Natural killer cell treated with Interleukin-12 subunit alpha and Interleukin-12 subunit beta and Interleukin-15 and Interleukin-18, amount 100 ng/mL, for 72 hours (primary cell): ENCODE measurements at places on chromosomes 16 and 17. TPM values are rescaled to one million over a fixed set of nuclear protein-coding genes. Genes with fewer than 3 reads are reported as not detected.
A peak's percentile ranks its signal among the peaks of the same experiment; 100 is the strongest.

Gene ZNF174
- total RNA-seq, result 9.2 TPM

Gene DHX8
- 54.2 TPM for total RNA-seq

- peak overlapping the region; percentile 84 for H3K4me3 ChIP-seq
- H3K27me3 ChIP-seq, result no peaks in the 10 kb centered on the region
- DNase-seq, result peak; percentile 79
- H3K27ac ChIP-seq, result peak overlapping the region; percentile 98
These were observed 27.8 kb downstream of the CASKIN2 start for GRCh38 chr17:75487351-75488070.

DNA sequence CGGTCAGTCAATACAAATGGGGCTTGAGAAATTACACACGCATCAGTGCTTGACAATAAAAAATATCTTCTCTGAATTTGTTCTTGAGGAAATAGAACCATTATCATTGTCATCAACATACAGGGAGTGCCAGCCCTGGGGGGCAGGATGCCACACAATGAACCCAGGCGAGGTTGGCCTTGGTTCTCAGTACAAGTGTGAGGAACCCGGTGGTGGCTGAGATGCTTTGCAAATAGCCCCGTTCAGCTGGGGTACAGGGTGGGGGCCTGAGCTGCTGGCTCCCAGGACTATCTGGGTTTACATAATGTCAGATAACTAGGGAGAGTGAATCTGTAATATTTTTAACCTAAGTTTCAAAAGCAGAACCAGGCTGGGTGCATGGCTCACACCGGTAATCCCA lies 112.8 kb upstream of the CDC42EP4 start:
- no peak overlapping the region for H3K4me3 ChIP-seq
- no peak for DNase-seq
- no peak overlapping the region for H3K27ac ChIP-seq
- no peaks in the 10 kb centered on the region for H3K4me1 ChIP-seq
- H3K27me3 ChIP-seq, result no peaks in the 10 kb centered on the region

- H3K27me3 ChIP-seq, result no peaks in the 10 kb centered on the region
- peak; percentile 69 for DNase-seq
- no peaks in the 10 kb centered on the region for H3K36me3 ChIP-seq
These were observed 32.8 kb downstream of the HIC1 start for GRCh38 chr17:2087597-2088211.

DNA sequence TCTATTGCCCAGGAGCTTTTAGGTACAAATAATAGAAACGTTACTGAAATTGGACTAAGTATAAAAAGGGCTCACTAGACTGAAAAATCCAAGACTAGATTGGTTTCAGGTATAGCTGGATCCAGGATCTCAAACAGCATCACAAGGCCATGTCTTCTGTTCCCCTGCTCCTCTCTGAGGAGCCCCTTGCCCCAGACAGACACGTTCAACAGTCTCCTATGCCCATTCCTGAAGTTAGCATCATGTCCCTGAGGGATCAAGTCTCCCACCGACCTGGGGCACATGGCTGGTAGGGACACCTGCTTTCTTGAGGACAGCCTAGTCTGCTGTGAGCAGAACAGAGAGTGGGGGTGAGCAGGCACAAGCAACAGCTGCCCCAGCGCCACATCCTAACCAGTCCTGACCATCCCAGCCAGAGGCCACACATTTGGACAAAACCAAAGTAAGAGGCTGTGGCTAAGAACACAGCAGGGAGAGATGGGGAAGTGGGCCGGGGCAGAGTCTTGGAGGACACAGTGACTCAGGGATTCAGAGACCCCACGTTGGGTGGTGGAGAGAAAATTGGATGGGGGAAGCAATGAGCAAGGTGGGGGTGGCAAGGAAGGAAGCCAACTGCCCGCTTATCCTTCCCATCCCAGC lies 10.5 kb upstream of the MMP2 start:
- no peak overlapping the region for H3K4me3 ChIP-seq
- no peaks in the 10 kb centered on the region for H3K36me3 ChIP-seq
- DNase-seq, result no peak

GRCh38 chr17:42274812-42275526 lies 1.2 kb downstream of the STAT5B start:
- H3K36me3 ChIP-seq, result peaks cover 12% of the 10 kb centered on the region
- H3K27ac ChIP-seq, result peak overlapping the region; percentile 89
- no peaks in the 10 kb centered on the region for H3K27me3 ChIP-seq
- H3K4me1 ChIP-seq, result peaks cover 64% of the 10 kb centered on the region

DNA sequence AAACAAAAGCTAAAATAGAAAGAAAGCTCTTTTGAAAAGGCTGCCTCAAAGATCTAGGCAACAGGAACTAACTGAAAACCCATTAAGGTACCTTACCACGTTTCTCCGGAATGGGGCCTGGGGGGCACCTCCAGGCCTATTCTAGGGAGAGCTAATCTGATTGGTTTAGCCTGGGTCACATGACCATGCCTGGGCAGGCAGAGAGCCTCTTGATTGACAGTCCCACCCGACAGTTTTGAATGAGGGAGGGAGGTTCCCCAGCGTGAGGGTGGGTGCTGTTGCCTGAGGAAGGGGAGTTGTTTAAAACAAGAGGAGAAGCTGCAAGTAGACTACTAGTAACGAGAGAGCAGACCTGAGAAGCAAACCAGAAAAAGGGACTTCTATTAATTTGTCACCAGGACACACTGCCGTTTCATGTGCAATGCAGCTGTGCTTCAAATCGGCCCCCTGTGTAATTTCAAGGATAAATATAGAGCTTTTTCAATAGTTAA lies 143.4 kb upstream of the HS3ST2 start:
- DNase-seq, result no peak
- no peak overlapping the region for H3K27ac ChIP-seq
- H3K4me3 ChIP-seq, result no peak overlapping the region
- H3K36me3 ChIP-seq, result no peaks in the 10 kb centered on the region

DNA sequence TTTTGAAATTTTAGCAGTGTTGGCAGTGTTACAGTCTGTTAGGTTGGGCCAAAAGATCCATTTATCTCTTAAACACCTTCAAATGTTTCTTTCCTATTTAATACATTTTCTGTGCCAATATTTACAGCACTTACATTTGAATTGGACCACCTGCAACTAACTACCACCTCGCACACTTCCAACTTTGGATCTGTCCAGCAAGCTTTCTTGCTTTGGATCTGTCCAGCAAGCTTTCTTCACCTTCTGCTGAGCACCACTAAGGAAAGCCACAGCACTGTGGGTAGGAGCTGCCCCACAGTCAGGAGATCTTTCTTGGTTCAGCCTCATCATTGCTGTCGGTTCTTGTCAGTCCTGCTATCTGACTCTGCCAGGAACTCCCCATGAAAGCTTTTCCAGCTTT lies 129.3 kb downstream of the PHKB start:
- H3K4me3 ChIP-seq, result no peak overlapping the region
- no peak overlapping the region for H3K27ac ChIP-seq
- no peaks in the 10 kb centered on the region for H3K27me3 ChIP-seq

DNA sequence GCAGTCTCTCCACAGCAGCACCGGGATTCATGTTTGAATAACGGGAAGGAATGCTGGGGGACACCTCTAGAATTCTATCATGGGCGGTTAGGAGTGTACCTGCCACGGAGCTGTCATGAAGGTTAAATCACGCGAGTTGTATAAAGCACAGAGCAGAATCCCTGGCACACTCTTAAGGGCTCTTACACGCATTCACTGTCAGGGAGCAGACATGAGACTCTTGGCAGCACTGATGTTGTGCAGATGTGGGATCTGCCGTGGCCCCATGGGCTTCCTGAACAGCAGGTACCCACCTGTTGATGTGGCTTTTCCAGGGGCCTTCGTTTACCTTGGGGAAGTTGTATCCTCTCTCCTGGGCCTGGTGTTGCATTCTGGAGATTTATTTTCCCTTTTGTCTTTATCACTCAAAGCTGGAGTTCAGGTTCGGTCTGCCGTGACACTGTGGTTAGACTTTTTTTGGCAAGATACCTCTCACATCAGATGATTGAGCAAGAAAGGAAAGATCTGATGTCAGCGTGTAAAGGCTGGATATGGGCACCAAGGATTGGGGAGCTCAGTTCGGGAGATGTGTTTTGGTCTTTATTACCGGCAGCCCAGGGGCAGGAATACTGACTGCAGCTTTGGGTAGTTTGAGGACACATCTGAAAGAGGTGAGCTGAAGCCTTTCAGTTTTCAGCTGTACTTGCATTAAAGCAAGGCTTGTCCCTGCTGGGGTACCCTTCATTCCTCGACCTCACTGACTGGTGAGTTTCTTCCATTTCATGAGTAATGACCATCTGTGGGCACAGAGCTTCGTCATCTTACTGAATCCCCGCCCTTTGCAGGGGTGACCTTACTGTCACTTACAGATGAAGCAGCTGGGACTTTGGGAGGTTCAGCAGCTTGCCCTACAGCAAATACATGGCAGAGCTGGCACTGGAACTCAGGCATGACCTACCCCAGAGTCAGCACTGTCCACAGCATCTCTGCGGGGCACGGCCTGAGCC lies 19.3 kb downstream of the KNOP1 start:
- H3K4me3 ChIP-seq, result no peak overlapping the region
- H3K4me1 ChIP-seq, result peaks cover 26% of the 10 kb centered on the region
- peak overlapping the region; percentile 70 for H3K27ac ChIP-seq
- DNase-seq, result no peak
- no peaks in the 10 kb centered on the region for H3K27me3 ChIP-seq

- H3K4me1 ChIP-seq, result peaks cover 21% of the 10 kb centered on the region
- DNase-seq, result no peak
- peaks cover 26% of the 10 kb centered on the region for H3K27me3 ChIP-seq
- no peaks in the 10 kb centered on the region for H3K36me3 ChIP-seq
- H3K4me3 ChIP-seq, result no peak overlapping the region
- H3K27ac ChIP-seq, result no peak overlapping the region
These were observed 3.9 kb upstream of the MYO1D start for GRCh38 chr17:32880671-32881453.

DNA sequence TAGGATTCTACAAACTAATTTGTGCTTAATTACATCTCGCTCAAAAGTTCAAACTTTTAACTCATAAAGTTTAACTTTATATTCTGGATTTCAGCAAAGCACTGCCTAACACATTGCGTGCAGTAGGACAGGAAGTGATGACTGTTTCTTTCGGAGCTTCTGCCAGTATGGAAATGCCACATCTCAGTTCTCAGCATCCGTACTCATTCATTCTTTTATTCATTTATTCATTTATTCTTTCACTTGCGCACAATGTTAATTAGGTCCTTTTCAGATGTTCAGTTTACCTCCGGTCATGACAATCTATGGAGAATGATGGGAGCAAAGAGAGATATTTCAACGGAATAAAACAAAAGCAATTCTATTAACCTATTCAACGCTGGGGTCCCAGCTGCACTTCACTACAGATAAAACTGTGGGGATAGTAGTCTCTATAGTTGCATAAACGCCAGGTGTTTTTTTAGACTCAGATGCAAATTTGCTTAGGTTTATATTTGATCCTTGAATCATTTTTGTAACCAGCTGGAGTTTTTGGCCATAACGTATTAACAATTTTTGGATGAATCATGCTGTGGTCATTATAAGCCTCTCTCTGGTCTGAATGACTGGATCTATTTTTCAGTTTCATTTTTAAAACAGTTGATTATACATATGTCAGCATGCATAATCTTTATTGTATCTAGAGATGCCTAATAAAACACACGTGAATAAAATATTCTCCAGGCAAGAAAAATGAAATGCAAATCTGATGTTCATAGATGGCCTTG lies 143.9 kb downstream of the KCNJ2 start:
- no peak for DNase-seq
- no peak overlapping the region for H3K4me3 ChIP-seq
- H3K4me1 ChIP-seq, result no peaks in the 10 kb centered on the region
- H3K27me3 ChIP-seq, result no peaks in the 10 kb centered on the region
- no peak overlapping the region for H3K27ac ChIP-seq
